ENCODE measurements at places on chromosomes 3 and 15.

DNA sequence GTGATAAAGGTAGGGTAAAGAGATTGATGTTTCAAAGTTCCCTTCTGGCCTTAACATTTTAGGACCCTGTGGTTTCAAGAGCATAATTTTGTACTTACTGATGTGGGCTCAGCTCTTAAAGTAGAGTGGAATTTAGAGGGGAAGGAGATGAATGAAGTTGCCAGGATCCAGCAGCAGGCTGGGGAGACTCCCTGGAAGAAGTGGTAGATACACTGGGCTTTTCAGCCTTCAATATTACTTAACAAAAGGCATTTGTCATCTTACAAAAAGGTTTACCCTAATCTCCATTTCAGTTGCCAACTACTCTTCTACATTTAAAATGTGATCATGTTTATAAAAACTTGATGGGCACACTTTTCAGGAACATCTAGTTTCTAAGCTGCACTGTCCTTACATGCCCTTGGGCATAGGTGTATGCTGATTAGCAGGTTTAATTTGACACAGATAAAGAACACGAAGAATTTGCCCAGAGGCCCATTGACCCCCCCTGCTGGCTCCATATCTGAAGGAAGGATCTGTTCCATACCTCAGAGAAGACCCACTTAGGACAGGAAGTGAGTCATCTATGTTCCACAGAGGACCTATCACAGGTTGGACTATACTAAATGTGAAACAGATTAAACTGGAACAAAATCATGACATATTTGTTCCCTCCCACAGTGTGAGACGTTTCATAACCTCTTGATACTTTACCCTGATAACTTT is 93.0 kb upstream of the LPP start:
- peak; percentile 13 for DNase-seq

DNA sequence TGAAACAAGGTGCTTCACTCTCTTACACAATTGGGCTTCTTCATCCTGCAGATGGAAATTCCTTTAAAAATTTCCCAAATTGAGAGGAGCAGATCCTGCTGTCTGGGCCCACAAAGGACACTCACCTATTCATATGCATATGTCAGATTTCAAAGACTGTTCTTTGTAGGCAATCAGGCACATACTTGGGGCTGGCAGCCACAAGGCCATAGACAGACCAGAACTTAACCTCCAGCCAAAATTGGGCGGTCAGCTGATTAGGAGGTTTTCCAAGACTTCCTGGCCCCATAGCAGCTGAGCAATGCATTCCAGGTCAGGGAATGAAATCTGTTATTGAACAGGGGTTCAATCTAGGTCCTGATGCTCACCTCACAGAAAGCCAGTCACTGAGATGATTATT is 15.0 kb upstream of the HPS3 start:
- DNase-seq = no peak

DNA sequence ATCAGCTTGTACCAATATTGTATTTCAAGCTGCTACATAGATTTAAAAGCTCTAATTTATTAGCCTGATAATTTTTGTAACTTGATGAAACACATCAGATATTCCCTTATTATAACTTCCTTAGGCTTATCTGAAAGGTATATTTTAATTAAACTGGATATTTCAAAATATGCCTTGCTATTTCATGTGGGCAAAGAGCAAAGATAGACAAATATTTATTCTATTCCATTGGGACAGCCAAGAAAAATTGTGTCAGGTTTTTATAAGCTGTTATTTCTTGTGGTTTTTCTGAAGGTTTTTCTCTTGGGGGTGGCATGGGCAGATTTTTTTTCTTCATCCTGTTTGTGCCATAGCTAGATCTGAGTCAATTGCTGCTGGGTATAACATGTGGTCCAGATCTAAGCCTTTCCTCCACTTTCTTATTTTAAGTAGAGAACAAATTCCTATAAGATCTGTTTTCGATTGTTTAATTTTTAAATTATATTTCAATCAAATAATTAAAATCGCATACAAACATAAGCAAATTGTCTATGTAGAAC is 249.5 kb downstream of the NAALADL2 start:
- no peak for DNase-seq

DNA sequence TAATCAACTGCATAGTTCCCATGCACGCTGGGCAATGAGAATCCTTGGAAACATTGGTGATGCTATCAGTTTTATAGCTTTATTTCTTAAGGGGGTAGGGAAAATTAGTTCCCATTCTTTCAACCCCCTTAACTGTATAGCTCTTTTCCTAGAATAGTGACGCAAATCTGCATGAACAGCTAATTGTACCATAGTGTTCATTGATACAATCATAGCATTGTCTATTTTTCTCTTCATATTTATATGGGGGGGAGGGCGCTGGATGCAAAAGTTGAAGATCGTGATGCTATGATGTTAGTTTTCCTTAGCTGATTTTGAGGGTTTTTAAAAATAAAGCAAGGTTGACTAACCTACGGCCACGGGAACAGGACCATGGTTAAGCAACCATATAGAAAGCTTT is 32.4 kb upstream of the SAMMSON start:
- no peak for DNase-seq

- no peak for DNase-seq
Measured at GRCh38 chr15:91854639-91854990, 1.1 kb downstream of the SLCO3A1 start.

GRCh38 chr15:78672285-78673014 is 31.4 kb upstream of the CHRNB4 start:
- no peak for DNase-seq

GRCh38 chr3:184325269-184325668 is 10.9 kb downstream of the EIF4G1 start:
- DNase-seq = no peak

DNA sequence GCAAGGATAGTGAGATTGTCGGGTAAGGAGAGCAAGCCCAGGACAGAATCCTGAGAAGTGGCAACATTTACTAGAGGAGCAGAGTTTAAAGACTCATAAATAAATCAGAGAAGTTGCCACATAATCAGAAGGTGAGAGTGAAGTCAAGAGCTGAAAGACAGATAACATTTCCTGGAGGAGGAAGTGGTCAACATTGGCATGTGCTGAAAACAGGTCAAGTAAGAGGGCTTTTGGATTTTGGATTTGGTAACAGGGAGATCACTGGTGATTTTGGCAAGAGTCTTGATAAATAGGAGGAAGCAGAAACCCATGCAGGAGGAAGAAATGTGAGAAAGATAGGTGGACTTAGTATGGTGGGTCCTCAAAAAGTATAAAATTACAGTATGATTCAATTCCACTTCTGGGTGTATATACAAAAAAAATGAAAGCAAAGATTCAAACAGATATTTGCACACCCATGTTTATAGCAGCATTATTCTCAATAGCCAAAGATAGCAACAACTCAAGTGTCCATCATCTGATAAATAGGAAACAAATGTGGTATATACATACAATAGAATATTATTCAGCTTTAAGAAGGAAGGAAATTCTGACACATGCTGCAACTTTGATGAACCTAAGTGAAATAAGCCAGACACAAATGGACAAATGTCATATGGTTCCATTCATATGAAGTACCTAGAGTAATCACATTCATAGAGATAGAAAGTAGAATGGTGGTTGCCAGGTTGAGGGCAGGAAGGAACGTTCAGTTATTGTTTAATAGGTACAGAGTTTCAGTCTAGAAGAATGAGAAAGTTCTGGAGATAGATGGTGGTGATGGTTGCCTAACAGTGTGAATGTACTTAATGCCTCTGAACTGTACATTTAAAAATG is 27.3 kb upstream of the MBNL1 start:
- DNase-seq = no peak

DNA sequence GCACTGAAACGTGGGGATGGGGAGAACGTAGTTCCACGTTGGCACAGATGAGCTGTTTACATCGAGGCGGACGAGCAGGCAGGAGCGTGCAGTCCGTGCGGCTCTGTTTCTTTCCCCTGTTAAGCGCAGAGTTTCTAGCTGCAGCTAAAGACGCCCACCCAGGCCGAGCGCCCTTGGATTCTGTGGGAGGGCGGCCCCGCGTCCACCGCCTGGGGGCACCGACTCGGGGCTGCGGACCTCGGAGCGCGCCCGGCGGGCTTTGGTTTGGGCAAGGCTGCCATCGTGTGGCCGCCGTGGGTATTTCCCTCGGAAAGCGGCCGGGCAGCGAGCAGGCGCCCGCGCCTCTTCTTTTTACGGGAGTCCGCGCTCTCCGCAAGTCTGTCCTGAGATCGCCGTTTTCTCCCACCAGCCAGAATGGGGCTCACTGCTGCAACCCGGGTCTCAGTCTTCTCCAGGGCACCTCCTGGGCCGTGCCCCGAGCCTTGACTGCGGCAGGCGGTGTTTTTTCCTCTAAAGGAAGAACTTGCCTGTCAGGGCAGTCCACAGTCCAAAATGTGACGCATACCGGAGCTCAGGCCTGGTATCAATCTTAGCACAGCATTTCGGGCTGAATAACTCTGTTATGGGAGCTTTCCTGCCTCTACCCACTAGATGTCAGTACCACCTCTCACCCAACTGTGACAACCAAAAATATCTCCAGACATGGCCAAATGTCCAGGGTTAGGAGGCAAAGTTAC is 219.9 kb upstream of the IGF1R start:
- DNase-seq = peak; percentile 50

GRCh38 chr3:56916716-56917360 is 115.1 kb upstream of the ARHGEF3 start:
- DNase-seq = no peak

- no peak for DNase-seq
Measured at GRCh38 chr3:136171097-136171542, 25.0 kb downstream of the MSL2 start.

- no peak for DNase-seq
Measured at GRCh38 chr15:40253167-40253790, 14.4 kb downstream of the PAK6 start.

DNA sequence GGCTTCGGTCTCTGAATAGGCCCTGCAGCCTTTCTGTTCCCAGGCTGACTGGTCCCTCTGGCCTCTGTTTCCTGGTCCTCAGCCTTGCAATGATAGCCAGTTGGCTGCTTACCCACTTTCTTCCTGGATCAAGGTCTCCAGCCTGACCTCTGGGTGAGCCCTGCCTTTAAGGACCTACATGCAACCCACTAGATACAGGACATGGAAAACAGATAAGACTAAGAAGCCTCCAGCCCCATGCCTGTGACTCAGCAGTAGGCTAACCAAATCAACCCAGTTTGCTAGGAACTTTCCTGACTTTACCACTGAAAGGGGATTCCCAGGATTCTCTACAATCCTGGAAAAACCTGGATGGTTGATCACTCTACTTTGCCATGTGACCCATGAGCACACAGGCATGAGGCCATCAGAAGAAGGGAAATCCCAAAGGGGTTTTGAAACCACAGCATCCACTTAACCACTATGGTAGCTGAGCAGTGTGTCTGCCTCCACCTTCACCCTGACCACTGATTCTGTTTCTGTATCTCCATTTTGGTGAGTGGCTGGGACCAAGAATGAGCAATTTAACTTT is 188.1 kb downstream of the CHST2 start:
- no peak for DNase-seq

DNA sequence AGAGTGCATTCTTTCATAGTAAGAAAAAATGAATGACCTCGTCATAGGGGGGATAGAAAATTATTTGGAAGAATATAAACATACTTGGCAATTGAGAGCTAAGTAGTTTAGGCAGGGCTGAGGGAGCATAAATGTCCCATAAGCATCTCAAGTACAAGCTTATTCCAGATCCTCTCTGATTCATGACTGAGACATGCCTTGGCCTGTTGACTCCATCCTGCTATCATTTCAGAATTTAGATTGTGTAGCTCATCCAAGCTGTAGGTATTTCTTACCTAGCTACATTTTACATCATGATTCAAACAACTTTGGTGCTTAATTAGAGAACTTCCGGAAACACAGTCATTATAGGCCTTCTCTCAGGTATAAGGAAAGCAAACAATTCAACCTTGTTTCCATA is 12.3 kb downstream of the POGLUT1 start:
- DNase-seq = no peak

GRCh38 chr3:69240651-69241568 is 118.5 kb upstream of the LMOD3 start:
- DNase-seq = no peak

DNA sequence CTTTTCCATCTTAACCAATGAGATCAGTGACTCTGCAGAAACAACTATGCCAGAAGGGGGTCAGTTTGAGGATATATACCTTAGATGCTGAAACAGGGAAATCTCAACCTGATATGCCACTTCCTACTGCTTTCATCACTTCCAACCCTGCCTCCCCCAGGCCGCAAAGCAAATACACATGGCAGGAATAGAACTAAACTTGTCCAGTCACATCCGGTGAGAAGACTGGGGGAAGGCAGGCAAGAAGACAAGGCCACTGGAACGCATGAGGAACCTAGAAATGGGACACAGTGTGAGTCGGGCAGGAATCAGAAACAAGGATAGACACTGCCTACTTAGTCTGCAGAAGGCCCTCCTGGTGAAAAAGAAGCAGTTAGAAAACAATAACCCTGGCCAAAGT is 90.6 kb downstream of the MYO5A start:
- DNase-seq = no peak

DNA sequence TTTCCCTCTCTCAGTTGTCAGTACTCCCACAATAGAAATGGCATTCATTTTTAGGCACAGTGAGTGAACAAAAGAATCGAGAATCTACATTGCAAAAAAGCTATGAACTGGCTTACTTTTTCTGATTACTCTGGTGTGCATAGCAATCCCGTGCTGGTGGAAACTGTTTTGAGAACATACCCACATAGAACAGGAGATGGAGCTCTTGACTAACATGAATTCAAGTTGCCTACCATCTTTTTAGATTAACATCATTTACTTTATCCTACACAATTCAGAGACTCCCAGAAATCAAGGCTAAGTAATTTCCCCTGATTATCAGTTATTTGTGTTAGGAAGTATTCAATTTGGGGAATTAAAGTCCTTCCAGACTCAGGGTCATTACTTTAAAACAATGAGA is 326.6 kb downstream of the ARPP21 start:
- no peak for DNase-seq

DNA sequence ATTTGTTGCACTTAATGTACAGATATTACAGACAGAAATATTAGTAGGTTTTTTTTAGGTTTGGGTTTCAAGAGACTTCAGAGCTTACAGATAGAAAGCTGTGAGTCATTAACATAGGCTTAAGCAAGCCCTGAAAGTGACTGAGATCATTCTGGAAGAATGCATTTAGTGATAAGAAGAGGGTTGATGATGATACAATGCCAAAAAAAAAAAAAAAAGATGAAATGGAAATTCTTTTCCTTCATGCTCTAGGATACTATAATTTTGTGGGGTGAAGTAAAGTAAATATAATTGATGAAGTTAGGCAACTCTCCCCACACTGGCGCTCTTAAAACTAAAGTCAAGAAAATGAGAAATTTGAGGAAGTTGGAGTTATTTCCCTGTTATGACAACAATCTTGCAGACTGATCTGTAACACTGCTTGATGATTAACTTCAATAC is 169.4 kb upstream of the ZNF385D start:
- no peak for DNase-seq

DNA sequence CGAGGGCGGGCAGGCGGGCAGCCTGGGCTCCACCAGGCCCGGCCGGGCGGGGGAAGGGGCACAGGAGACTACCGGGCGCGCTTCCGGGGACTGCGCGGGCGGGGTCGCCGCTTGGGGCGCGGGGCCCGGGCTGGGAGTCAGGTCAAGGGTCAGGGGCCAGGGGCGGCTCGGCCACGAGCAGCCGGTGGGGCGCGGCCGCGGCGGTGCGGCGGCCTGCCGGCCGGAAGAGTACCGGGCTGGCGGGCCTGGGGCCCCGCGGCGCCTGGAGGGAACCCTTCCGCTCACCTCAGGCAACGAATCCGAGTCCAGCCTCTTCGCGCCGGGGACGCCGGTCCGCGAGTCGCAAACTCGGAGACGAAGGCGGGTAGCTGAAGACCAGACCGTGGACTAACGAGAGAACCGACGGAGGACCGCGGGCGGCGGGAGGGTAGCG is 225 bp downstream of the RHOA start:
- peak; percentile 32 for DNase-seq

Measured in activated T-cell treated with anti-CD3 and anti-CD28 coated beads for 1 hour (primary cell).